ENCODE measurements at places on chromosomes 2 and 18. TPM values are rescaled to one million over a fixed set of nuclear protein-coding genes. Genes with fewer than 3 reads are reported as not detected.

The ALPG gene
- not detected for total RNA-seq

DNA sequence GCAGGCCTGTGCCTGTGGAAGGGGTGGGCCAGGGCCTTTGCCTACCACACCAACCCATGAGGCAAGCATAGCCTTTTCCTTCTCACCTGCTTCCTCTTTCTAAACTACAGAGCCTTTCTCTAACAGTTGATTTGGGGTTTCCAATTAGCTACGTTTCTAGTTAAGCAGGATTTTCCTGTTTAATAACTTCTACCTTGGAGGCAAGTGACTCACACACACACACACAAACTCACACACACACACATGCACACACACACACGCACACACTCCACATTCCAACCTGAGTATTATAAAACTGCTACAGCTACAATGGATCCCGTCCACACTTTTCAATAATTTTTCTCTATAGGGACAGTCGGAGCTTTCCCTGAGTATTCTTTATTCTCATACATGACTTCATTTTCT lies 84.9 kb downstream of the SOX11 start:
- ATAC-seq, result no peak

DNA sequence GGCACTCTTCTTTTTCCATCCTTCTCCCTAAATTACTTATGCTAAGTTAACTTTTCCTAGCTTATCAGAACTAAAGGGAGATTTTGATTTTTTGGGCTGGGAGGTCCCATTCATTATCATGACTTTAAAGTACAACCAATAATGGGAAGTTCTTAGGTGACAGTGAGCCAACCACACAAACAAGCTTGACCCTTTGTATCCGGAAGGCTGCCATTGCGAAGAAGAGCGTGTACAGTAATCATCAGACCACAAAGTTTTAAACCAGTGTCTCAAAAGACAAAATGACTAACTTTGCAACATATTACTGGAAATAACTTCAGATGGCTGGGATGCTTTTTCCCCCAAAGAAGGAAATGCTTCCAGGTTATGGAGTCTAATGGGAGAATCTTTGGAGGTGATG lies 298.1 kb downstream of the TGIF1 start:
- no peak for ATAC-seq

DNA sequence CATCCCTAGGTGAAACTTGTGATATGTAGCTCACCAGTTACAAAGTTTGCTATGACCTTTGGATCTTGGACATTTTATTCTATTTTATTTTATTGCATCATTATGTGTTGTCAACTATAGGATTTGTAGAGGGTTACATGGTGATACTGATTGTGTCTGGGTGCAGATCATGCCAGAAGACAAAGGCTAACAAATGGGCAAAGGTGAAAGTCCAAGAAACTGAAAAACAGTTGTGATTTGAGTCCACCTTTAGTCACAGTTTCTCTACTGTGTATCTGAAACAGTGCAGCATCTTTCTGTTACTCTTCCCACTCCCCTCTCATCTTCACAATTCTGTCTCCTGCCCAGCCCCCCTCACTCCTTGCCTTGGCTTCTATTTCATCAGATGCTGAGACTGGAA lies 111.9 kb upstream of the LYPD6 start:
- no peak for ATAC-seq

The COMMD1 gene
- 31.4 TPM for total RNA-seq
